ENCODE measurements at places on chromosomes 5 and 9.

- DNase-seq = peak; percentile 20
Measured at GRCh38 chr5:113606298-113607134, 93.0 kb downstream of the YTHDC2 start.

GRCh38 chr9:110337727-110338126 is at the start of gene TXNDC8:
Gene TXNDC8, minus strand, starts transcription at chr9:110337863.
- no peak for DNase-seq

GRCh38 chr9:79034583-79034982 is 537.2 kb upstream of the TLE4 start:
- no peak for DNase-seq

GRCh38 chr5:152811988-152812387 is 406.9 kb upstream of the NMUR2 start:
- no peak for DNase-seq

DNA sequence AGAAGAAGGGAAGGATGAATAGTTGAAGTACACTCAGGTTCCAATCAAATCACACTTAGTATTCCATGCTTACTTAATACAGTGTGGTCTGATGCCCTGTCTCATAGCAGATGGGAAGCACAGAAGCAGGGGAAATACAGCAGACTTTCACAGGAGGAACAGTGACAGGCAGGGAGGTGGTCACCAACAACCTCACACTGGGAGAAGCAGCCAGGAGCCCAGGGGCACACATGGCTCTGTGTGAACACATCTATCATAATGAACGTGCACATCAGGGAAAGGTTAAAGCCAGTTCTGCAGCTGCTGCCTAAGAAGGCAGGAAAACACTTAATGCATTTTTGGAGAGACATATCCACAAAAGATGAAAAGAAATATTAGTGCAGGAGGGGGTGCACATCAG is 312.3 kb downstream of the MED10 start:
- DNase-seq = no peak

GRCh38 chr9:68577774-68578591 is 37.3 kb upstream of the TMEM252 start:
- no peak for DNase-seq

- no peak for DNase-seq
Measured at GRCh38 chr9:108049026-108049607, 559.5 kb upstream of the KLF4 start.

GRCh38 chr5:75536694-75537360 is 25.1 kb downstream of the POLK start:
- no peak for DNase-seq

GRCh38 chr5:135891268-135891667 is 4.4 kb downstream of the IL9 start:
- DNase-seq = no peak

DNA sequence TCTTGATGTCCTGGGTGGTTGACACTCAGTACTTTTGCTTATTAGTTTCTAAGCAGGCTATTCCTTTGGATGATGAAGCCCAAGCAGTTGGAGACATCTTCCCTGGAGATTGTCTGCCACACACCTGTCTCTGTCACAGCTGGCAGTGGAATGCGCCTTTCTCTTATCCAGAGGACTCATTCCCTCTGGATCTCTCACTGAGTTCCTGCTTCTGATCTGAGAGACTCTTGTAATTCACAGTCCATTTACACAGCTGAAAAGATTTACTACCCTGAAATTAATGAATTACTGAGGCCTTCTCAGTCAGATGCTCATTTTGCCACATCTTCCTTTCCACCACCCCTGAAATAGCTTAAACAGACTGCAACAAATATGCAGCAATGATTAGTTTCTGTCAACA is 15.9 kb downstream of the TAL2 start:
- DNase-seq = no peak

GRCh38 chr9:89527084-89527483 is 29.2 kb upstream of the SEMA4D start:
- no peak for DNase-seq

- DNase-seq = no peak
Measured at GRCh38 chr5:147876141-147876540, 2.4 kb upstream of the SCGB3A2 start.

DNA sequence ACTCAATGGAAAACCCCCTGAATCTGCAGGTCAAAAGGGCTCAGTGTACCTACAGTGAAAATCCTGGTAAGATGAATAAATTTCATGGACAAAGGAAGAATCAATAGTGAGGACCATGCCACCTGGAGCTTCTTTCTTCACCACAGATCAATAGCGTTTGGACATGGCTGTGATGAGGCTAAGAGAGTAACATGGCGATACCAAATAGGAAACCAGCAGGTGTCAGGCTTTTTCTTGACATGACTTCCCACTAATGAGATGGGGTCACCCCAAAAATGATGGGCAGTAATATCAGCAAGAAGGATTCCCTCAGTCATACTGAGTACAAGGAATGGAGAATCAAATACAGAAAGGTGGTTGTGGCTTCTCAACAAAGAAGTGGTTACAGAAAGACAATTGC is 208.5 kb upstream of the PLPPR1 start:
- DNase-seq = no peak

DNA sequence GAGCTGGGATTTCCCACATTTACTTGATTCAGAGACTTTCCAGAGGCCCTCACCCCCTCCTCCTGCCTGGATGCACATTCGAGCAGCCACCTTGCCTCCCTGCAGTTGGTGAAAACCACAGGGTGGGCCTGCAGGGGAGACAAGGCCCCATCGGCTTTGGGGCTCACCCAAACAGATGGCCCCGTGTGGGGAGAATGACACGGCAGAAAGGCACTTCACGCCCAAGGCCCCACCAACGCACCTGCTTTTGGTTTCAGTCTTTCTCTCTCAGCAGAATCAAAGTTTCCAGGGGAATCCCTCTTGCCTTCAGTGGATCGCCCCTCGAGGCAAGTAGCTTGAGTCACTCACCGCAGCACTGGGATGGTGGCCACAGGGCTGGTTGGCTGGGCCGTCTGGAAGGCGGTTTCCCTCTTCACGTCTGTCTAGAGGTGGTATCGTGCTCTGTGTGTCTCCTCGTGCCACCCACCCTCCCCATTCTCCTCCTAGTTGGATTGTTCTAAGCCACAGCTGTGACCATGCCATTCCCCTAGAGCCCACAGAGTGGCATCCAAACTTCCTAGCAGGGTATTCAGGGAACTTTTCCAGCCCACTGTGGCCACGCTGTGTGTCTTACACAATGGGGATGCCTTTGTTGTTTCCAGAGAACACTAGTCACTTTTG is 31.8 kb downstream of the SEC61B start:
- DNase-seq = peak; percentile 41

DNA sequence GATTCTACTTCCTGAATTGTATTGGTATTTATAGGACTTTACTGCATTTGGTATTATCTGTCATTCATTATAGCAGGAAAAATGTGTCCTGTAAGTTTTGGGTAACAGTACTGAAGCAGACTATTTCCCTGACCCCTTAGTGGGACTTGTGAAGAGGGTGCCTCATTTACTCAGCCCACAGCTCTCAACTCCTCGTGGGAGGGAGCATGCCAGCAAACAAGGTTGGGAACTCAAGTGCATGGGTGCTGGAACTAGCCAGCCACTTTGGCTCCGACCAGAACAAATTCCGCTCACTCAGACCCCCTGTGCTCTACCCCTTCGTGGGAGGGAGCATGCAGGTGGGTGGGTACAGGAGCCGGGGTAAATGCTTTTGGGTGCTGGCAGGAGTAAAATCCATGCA is 1773.5 kb upstream of the WWC1 start:
- DNase-seq = no peak

DNA sequence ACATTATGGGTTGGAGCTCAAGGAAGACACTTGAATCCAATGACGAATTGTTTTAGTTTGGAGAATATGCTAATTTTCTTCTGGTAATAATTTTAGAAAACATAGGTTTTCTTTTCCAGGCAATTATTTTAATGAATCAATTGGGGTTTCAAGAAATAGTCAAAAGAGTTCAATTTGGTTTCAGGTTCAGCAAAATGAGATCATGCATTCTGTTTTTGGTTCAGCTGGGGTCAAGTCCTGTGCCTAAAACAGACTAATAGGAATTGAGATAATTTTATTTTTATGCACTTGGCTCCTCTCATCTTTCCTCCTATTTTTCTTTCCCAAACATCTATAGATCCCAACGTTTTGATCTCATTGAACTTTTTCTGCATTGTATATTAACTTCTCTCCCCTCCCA is 596.8 kb downstream of the RAB3C start:
- no peak for DNase-seq

- DNase-seq = no peak
Measured at GRCh38 chr9:113156880-113157279, 6.1 kb downstream of the SLC31A2 start.

DNA sequence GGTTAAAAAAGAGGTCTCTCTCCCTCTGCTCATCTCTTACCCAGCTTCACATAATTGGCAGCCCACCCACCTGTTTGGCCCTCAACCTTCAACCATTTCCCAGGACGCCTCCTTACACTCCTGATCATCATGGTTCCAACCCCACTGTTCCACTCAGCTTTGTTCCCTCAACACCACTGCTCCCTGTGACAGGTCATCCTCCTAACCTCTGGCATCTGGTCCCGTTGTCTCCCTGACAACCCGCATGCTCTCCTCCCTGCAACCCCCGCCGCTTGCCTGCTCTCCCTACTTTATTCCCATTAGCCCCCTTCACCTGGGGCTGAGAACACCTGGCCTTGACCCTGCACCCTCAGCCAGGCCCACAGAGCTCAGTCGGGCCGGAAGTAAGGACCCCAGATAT is 12.9 kb downstream of the PCDHGC5 start:
- DNase-seq = no peak

DNA sequence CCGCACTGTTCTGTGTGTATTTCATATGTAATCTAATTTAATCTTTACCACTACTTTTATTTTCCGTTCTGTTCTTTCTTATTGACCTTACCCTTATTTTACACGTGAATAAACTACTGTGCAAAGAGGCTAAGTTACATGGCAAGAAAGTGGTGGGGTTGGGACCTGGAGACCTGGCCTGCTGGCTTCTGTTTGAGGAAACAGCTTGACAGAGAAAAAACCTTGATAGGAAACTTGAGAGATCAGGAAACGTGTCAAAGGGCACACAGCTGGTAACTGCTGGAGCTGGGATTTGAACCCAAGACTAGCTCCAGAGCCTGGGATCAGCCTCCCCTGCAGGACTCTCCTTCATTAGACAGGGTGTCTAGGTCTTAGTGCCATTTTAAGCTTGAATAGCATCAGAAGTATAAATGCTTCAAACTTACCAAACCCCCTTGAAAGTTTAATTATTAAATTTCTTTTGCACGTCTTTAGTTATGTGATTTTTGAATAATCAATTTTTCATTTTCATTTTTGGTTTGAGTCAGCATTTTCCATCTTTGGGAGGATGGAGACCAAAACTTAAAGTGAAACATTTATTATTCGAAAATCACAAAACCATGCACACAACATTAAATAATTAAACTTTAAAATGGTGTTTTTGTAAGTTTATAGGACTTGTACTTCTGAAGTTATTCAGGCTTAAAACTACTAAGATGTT is 129.5 kb downstream of the RGS3 start:
- no peak for DNase-seq

GRCh38 chr9:93674580-93675335 is 98.4 kb downstream of the PHF2 start:
- no peak for DNase-seq

DNA sequence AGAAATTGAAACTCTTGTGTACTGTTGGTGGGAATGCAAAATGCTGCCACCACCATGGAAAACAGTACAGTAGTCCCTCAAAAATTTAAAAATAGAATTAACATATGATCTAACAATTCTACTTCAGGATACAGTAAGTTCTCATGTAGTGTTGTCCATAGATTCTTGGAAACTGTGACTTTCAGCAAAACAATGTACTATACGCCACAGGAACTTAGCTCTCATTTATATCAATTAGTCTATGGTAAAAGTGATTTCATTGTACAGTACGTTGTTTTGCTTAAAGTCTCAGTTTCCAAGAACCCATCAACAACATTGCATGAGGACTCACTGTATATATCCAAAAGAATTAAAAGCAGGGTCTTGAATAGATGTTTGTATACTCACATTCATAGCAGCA is 233.5 kb upstream of the GAS1 start:
- DNase-seq = no peak

DNA sequence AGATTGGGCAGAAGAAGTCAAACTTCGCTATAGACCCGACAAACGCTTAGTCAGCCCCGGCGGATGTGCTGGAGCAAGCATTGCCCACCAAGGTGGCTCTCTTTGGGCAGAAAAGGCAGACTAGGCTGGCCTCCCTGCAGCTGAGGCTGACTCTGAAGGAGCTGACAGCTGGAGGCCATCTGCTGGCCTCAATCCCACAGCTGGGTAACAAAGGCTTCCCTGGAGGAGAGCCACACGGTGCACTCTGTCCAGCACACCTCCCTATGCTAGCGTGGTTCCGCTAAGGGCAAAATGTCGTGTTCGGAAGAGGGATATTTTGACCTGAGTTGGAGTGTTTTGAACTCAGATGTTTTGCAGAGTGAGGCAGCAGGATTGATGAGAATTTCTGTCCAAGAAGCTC is 103.5 kb upstream of the PTCH1 start:
- no peak for DNase-seq

DNA sequence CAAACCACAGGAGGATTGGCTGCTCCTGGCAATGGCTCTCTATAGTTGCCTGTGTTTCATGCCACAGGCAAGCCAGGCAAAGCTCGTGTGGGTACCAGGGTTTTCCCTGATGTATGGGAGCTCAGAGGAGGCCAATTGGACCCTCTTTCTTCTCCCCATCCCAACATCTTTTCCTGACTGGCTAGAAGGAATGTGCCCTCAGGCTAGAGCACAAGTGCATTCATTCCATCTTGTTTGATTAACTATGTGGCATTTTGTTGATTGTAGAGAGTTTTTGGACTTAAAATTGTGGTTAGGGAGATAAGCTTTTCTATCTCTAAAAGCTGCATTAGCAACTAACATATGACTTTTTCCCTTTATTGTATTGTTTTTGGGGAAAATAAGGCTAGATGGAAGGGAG is 561.3 kb downstream of the PSAT1 start:
- no peak for DNase-seq

DNA sequence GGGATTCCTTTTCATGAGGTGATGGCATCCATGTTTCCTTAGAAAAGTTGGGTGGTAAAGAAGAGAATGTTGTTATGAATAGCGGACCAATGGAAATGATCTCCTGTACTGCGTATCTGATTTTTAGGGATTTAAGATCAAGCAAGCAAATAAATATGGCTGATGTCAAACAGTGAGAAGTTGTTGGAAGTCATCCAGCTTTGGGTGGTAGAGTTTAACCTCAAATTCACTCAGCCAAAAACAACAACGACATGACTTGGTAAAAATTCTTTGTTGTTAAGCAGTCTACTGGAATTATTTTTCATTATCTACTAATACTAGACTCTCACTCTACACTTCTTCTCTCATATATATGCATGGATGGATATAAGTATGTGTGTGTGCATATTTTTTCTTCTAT is 426.5 kb downstream of the CTNND2 start:
- no peak for DNase-seq

Data from activated CD4-positive, alpha-beta T cell treated with anti-CD3 and anti-CD28 coated beads, Interleukin-2, amount 50 U/mL, for 1 hour (primary cell).